Stimulated activated CD8-positive, alpha-beta memory T cell treated with anti-CD3 and anti-CD28 coated beads, Interleukin-15, amount 100 ng/mL, for 1 hour (primary cell): ENCODE measurements at places on chromosomes 16 and 17.

DNA sequence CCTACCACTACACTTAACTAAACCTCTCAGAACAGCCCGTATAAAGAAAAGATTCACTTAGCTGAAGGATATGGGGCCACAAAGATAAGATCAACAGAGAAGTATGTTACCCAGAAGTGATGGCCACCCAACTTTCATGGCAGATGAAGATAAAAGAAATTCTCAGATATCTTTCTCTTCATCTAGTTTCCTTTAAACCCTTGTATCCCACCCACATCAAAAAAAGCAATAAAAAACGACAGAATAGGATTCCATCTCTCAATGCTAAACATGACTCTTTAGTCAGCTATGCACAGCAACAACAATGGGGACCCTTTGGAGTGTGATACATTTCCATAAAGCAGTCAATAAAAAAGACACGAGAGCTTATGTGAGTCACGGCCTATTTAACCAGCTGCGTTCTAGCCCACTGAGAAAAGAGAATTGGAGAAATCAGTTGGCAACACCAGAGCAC lies 86.6 kb downstream of the SNX11 start:
- DNase-seq, result no peak

DNA sequence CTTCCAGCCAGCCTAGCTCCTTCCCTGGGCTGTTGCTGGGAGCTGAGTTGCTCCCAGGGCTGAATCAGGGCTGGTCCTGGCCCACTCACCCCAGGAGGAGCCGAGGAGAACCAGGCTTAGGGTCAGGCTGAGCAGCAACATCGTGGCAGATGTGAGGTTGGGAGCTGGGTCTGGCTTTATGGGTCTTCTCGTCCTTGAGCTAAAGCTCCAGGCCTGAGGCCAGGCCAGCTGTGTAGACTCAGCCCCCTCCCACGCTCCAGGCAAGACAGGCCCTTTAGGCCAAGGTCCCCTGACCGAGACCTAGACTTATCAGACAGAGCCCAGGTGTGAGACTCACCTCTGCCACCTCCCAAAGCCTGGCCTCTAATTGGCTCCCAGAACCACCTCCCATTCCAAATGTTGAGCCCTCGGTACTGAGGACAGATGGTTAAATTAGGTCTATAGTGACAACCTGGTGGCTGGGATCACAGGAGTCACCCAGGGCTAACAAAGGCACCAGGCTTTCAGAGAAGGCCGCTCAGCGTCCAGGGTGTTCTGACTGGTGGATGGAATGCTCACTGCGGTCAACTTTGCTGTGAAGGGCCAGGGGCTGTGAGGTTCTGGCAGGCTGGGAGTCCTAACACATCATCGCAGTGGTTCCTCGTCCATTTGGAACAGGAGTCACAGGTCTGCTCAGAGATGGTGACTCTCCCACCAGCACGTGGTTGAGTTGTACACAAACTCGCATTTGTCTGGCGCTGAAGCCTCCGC lies at the start of gene CTRL:
Gene CTRL, minus strand, starts transcription at position 151 of the 750 bp plus-strand sequence. Its CDS starts 10 bp downstream, at position 141.
- DNase-seq, result no peak

DNA sequence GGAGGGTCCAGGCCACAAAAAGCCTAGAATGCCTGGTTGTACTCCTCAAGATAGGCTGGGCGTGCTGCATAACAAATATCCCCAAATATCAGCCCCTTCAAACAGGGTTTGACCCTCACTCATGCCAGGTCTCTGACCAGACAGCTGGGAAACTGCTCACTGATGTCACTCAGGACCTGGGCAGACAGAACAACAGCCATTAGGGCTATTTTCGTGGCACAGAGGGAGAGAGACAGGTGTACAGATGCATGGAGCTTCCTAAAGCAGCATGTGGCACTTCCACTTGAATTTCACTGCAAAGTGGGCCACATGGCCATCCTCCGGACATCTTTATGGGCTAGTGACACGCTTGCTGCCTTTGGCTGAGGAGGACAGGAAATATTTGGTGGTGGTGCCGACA lies 73.1 kb downstream of the SREBF1 start:
- DNase-seq, result no peak

DNA sequence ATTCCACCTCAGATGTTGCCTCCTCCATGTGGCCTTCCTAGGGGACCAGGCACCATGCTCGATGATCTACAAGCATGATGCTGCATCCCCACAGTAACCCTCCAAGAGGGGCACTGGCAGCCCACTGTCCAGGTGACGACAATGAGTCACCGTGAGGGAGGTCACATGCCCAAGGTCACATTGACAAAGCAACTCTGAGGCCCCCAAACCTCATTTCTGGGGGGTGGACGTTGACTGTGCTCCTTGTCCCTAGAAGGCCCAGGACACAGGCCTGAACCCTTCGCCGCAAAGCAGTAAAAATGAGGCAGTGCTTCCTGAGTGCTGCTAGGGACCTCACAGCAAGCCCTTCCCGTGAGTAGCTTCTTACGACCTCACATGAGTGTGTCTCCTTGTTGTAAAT lies 136.5 kb downstream of the C16orf78 start:
- DNase-seq, result no peak

DNA sequence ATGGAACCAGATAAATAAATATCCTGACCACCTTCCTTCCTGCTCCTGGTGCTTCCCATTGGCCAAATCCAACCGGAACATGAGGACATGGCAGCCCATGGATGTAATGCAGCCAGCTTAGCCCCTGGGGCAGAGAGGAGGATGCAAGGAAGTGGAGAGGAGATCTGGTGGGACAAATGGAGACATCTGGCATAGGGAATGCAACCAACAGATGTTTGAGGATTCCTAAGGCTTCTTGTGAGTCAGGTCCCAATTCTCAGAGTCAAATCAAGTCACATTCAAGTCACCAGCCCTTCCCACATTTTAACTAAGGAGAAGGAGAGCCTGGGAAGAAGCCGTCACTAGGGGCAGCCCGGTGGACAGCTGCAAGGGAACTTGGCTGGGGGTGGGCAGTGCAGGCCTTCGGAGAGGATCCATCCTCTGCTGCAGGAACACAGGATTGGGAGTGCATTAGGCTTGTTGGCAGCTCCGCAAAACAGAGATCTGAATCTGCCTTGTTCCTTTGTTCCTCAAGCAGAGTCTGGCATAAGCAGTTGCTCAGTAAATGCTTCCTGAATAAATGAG lies 62.8 kb upstream of the HS3ST2 start:
- no peak for DNase-seq

- no peak for DNase-seq
These were observed 5.9 kb upstream of the FAAP100 start for GRCh38 chr17:81558115-81558468.

GRCh38 chr16:65117811-65118448 lies 3.9 kb downstream of the CDH11 start:
- DNase-seq, result no peak

GRCh38 chr17:29625037-29625750 lies 2.5 kb upstream of the CORO6 start:
- no peak for DNase-seq

- no peak for DNase-seq
These were observed 569 bp downstream of the FLII start for GRCh38 chr17:18257982-18258355.

GRCh38 chr16:15966836-15967546 lies 17.6 kb downstream of the ABCC1 start:
- DNase-seq, result no peak

DNA sequence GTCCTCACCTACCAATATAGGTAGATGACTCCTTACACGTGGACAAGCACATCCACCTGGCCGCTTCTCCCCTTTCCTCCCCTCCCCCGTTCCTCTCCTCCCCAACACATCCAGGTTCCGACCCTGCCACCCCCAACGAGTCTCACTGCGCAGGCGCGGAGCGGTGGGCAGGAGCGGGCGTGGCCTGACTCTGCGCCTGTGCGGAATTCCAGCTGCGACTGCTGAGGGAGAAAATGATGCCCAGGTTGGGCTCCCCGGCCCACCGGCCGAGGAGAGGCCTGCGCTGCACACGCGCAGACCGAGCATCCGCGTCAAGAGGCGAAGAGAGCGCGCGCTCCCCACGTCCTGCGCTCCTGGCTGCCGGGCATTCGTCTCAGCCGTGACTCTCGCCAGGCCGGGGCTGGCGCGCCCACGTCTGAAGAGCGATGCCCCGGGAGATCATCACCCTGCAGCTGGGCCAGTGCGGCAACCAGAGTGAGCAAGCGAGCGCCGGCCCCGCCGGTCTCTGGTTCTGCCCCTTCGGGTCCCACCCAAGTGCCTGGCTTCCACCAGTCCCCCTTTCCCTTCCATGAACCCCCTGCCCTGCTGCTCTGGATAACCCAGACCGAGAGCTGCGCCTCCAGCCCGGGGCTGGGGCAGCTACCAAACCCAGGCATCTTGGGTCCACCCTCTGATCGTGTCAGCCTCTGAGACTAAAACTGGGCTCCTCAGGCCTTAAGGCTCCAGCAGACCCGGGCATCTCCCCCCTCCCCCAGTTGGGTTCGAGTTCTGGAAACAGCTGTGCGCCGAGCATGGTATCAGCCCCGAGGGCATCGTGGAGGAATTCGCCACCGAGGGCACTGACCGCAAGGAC lies at the start of gene TUBG2:
Gene TUBG2, plus strand, starts transcription at position 206 of the 853 bp plus-strand sequence. Its CDS starts 220 bp downstream, at position 426.
- peak; percentile 42 for DNase-seq

DNA sequence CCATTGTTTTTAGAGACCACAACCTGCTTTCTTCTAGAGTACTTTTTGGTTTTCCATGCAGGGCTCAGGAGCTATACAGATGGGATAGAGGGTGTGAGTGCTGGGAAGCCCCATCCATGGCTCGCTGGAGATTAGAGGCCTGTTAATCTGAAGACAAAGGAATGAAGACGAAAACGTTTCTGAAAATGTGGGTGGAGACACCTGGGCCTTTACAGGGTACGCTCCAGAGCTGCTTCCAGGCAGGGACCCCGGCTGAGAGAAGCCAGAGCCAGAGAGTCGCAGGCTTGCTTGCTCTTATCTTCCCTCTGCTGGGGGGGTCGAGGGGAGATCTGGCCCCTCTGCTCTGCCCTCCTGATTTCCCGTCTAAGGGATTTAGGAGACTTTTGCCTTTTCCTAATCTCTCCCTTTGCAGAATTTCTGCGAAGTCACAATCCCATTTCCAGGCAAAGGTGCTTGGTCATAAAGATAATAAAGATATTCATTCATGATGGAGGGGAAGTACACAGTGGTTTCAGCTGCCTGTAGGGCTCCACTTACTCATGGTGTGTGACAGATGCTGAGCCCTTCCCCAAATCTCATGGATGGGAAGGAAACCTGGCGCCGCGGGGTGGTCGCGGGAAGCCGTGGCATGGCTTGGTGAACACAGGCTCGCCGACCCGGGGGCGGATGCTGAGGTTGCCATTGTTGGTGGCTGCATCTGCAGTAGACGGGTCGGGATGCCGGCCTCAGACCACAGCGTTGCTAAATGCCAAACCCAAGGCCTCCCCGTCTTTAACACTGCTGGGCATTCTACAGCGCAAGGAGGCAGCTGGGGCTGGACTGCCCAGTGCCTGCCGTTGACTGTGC lies 4.8 kb upstream of the SOCS3 start:
- no peak for DNase-seq

DNA sequence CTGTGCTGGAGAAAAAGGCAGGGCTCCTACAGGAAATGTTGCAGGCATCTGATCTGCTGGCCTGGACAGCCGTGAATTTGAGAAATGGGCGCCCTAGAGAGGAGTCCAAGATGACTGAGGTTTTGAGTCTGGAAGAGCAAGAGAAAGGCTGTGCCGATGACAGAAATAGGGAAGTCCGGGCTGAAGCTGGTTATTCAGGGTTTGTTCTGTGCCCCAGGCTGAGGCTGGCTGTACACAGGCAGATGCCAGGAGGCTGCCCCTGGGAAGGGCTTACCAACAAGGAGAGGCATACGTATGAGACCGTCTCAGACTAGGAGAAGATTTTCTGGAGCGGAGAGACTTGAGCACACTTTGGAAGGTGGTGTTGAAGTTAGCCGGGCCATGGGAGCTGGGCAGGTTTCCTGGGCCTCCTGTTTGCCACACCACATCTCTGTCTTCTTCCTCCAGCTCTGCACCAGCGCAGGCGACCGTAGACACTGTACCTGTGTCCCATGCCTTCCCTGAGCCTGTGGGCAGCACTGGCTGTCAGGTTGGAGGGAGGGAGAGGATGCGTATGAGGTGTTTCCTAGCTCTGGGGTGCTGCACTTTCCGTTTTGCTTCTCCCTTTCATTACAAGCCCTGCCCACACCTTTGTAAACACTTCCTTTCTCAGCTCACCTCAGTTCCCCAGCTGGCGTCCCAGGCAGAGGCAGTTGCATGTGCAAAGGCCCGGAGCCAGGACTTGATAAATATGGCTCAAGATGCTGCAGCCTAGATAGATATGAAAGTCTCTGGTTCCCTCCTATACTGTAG lies 80.8 kb downstream of the SPECC1 start:
- DNase-seq, result no peak
